ENCODE measurements at places on chromosomes 11 and 22. TPM values are rescaled to one million over a fixed set of nuclear protein-coding genes. Genes with fewer than 3 reads are reported as not detected.

- no peak for DNase-seq
These were observed 5.3 kb downstream of the GRAP2 start for GRCh38 chr22:39906207-39906606.

- DNase-seq = no peak
These were observed 29.9 kb downstream of the GDPD5 start for GRCh38 chr11:75495749-75496304.

GRCh38 chr11:91310085-91310484 is 914.5 kb upstream of the FAT3 start:
- no peak for DNase-seq

GRCh38 chr11:103920449-103920848 is 116.0 kb upstream of the DDI1 start:
- no peak for DNase-seq

DNA sequence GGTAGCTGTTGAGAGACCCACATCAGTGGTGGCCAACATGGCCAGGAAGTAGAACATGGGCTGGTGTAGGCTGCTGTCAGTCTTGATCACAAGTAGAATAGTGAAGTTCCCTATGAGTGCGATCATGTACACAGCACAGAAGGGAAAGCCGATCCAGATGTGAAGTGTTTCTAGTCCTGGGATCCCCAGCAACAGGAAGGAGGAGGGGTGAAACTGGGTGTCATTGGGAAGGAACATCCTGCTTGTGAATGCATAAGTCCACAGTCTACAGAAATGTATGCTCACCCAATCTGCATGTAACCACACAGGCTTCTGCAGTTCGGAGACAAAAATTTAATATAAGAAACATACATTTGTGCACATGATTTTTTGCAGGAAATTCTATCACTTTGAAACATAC is at the start of gene OR52E2:
TSS of gene OR52E2 (minus strand) at position 237 of the 400 bp plus-strand sequence. CDS start at position 237, 0 bp downstream.
- DNase-seq = no peak

DNA sequence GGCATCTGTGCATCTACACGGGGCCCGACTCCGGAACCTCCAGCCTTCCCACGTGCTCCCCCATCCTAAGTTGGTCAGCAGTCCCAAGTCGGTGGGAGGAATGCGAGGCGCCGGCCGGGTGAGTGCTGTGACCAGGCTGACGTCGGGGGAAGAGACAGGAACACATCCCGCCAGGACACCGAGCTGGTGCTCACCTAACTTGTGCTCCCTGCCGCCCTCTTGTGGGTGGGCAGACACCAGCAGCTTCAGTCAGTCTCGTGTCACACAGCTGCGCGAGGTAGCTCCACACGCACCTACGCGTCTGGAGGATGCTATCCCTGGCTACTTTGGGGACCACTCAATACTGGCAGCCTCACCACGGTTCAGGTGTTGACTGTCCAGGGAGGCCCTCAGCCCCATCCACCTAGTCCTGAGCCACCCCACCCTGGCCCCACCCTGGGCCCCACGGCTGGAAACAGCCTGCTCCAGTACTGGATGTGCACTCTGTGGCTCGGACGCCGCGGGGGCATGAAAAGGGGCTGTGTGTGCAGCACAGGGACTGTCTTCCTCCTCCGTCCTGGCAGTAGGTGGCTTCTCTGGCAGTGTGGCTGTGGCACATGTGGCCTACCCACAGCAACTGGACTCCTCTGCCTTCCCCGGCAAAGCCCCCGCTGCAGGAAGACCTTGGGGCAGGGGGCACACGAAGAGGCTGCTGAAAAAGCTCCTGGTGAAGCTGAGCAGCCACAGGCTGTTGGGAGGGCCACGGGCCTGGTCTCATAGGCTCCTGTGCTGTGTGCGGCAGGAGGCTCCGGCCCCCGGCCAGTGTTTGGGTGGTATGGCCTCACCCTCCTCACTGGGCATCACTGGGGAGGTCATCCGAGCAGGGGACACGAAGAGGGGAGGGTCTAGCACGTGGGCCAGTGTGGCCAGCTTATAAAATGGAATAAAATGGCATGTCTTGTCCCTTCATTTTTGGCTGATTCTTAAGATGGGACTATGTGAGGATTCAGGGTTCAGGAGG is 11.2 kb upstream of the BID start:
- no peak for DNase-seq

ROBO4 gene
- 19.6 TPM for polyA plus RNA-seq

OR52H1 gene
- polyA plus RNA-seq = not detected

DDI1 gene
- polyA plus RNA-seq = not detected

OR4D5 gene
- not detected for polyA plus RNA-seq

TREH gene
- 0.64 TPM for polyA plus RNA-seq

Measured in left renal pelvis (tissue), 4 donors.